Glomerular endothelial cell (primary cell): ENCODE measurements at places on chromosomes 7 and 10. TPM values are rescaled to one million over a fixed set of nuclear protein-coding genes. Genes with fewer than 3 reads are reported as not detected.

The AFAP1L2 gene
- 3.4 and 8.6 TPM in 2 replicates for total RNA-seq

The GPR37 gene
- total RNA-seq: 1.2 and 2.2 TPM in 2 replicates

The CDNF gene
- 5.8 TPM in 1 of 2 replicates, not detected in the other for total RNA-seq

The PUS7 gene
- total RNA-seq: 17.1 and 23.0 TPM in 2 replicates

The UPK3B gene
- total RNA-seq: 1.1 TPM in 1 of 2 replicates, not detected in the other

The KCNIP2 gene
- 0.18 and 0.48 TPM in 2 replicates for total RNA-seq

The MMD2 gene
- total RNA-seq: not detected in 2 replicates

The LBX1 gene
- total RNA-seq: not detected in 2 replicates
